ENCODE measurements at places on chromosomes 5 and 9.

DNA sequence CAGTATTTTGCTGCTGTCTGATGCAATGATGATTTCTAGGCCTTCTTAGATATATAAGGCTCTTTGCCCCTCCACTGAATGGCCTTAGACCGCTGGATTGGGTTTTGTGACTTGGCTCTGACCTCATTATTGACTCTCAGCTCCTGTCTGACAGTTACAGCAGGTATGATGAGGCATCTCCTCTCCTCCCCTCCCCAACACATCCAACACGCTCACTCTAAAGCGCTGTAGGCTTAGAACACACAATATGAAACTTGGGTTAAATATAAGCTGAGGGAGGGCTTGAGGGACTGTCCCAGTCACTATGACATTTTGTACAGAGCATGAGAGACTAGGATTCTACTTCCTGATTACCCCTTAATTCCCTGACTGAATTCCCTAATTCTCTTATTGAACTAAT, 18.8 kb upstream of the CER1 start:
- DNase-seq: no peak

- DNase-seq: no peak
These were observed 32.8 kb upstream of the MED10 start for GRCh38 chr5:6411141-6411540.

DNA sequence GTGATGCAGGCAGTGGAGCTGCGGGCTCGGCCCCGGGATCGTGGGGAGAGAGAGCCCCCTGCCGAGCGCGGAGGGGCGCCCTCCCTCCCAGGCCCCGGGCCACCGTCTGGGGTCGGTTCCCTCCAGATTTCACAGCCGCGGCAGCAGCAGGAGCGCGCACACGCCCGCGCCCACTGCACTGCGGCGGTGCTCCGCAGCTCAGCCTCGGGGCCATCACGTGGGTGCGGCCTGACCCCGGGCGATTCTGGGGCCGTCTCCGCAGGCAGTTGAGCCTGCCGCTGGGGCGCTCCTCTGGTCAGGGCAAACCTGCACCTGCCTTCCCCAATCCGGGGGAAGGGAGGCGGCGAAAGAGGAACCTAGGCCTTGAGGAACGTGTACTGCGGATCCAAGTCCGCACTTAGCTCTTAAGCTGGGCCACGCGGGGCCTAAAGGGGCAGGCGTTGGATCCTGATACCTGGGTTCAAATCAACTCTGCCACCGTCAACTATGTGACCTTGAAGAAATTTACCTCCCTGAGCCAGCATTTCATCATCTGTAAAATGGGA, 9.4 kb upstream of the DELE1 start:
- no peak for DNase-seq

GRCh38 chr9:21836437-21837161, 34.2 kb downstream of the MTAP start:
- no peak for DNase-seq

- no peak for DNase-seq
These were observed 20.2 kb downstream of the GLDC start for GRCh38 chr9:6625363-6625762.

DNA sequence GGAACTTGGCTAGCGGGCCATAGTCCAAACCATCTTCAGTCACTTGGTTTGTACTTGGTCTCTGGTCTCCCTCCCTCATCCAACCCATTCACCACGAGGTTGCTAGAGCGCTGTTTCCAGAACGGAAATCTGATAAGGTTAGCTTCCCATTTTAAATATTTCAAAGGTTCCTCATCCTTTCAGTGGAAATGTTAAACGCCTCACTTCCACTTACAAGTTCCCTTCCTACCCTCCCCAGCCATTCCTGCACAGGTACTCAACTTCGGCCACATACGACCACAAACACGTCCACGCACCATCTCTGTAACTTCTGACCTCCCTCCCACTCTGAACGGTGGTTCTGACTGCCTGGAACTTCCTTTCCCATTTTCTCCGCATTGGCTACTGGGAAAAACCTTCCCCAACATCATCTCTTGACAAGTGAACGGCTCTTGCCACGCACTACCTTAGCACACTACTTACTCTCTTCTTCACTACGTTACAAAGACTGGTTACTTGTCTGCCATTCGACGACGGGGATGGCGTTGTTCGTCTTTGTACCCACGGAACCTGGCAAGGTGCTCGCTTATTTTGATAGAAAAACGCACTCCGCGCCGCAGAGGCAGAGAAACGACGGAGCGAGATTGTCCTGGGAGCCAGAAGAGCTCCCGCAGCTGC, 629 bp downstream of the CCNH start:
- DNase-seq: no peak

DNA sequence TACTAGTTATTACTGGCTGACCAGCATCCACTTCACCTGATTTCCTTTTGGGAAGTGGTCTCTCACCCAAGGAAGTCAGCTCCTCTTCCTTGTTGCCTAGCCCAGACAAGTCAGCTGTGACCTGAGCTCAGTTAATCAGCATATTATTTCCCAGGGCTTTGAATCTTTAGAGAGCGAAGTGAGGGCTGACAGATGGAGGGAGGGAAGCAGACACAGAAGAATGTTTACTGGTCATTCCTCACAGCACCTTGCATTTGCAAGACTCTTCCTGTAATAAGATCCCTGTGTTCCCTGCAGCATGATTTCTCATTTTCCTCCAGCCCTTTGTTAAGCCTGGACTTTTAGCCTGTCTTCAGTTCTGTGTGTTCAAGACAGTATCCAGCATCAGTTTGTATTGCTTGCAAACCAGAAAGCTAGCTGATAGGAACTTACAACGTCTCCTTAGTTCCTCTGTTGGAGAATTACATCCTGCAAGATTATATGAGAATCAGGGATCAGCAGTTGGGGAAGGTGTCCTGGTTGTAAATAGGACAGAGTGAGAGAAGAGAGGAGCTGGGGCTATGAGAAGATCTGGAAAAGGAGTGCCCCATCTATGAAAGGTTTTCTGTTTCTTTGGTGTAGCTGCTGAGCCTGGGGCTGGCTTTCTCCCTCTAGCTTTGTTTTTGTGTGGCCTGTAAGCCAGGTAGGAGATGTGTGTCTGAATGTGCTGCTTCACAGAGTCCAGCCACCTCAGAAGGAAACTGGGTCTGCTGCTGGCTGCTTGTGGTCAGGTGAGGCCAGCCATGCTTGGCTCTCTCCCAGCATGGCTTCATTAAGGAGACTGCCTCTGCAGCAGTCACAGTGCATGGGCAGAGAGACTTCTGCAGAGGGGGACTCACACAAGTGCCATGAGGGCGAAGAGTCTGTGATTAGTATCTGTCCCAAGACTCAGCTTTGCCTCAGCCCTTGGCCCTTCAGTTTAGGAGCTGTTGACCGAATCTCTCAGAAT, 50.3 kb downstream of the MAN2A1 start:
- DNase-seq: no peak

All from activated T-helper 1 cell treated with anti-CD3 and anti-CD28 coated beads, Interleukin-2, amount 50 U/mL, for 16 hours (primary cell).